Stimulated activated CD8-positive, alpha-beta memory T cell treated with anti-CD3 and anti-CD28 coated beads, Interleukin-4, amount 100 ng/mL, for 1 hour (primary cell): ENCODE measurements at places on chromosomes 3 and 15.

GRCh38 chr3:184323696-184324095 lies 9.3 kb downstream of the EIF4G1 start:
- DNase-seq, result no peak

- DNase-seq, result no peak
These were observed 41.0 kb downstream of the ANXA2 start for GRCh38 chr15:60356832-60357231.

- DNase-seq, result no peak
These were observed 6.2 kb upstream of the MAP1A start for GRCh38 chr15:43511012-43511885.

DNA sequence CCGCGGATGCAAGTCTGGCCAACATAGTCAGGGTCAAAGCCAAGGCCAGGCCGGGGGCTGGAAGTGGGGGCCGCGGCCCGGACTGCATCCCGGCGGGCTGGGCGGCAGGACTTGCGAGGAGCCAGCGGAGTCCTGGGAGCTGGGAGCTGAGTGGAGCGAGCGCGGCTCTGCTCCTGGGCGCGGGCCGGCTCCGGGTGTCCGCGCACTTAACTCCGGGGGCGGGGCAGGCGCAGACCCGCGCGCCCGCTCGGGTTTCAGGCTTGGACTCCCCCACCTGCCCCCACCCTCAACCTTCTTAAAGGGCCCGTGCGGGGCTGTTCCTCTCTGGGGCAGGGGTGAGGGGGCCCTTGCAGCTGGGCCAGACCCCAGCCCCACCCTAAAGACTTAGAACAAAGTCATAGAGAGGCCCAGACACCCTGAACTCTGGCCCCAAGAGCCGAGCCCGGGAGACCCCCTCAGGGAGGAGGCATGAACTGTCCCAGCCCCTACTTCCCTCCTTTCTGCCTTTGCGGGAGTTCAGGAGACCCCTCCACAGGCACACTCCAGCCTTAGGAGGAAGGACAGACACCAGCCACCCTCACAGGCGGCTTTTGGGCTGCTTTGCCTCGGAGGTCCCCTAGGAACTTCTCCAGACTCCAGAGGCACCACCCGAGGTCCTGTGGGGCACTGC lies at the start of gene CSPG4:
Gene CSPG4 (minus strand): TSS at position 181 of the 670 bp plus-strand sequence. CDS start 93 bp downstream, at position 88.
- DNase-seq, result no peak

DNA sequence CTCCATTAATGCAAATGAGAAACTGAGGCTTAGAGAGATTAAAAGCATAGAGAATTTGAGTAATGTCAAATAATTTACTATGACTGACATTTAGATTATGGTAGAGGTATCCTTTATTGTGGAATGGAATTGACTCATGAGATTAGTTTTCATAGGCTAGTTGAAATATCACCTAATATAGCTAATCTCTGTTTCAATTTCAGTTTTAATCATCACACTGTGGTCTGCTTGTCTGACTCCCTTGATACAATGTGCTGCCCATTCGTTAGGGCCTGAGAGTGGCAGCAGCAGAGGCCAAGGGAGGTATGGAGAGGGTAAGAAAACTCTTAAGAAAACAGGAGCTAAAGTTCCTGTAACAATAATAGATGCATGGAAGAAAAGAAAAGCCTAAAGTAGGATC lies 13.2 kb upstream of the ZBTB20 start:
- no peak for DNase-seq

DNA sequence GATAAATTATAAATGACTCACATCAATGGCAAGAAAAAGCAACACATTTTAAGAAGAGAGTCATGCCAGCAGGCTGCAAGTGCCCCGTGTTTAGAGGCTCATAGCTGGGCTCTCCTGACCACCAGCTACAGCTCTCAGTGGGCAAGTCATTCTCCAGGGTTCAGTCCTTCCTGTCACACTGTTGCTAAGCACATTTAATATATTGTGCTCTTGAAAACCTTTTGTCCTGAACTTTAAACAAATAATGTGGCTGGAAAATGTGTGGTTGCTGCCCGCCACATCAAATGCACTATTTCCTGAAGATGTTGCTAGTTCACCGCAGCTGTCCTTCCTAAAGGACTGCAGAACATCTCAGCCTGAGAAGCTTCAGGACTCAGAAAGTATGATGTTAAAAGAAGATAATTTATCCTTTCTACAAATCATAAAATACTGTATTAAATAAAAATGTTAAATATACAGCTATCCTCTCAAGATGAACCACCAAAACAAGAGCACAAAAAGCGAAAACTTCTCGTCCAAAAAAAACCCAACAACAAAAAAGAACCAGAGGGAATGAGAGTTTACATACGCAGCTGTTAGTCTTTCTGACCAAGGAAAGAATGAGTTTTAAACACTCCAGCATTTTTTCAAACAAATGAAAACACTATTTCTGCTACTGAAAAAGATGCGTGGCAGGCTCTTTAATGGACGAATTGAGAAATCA lies 951 bp downstream of the TARS3 start:
- no peak for DNase-seq

GRCh38 chr3:63192248-63192647 lies 85.9 kb upstream of the SYNPR start:
- no peak for DNase-seq
